Panc1 (cell line): ENCODE measurements at places on chromosomes 2 and 18. TPM values are rescaled to one million over a fixed set of nuclear protein-coding genes. Genes with fewer than 3 reads are reported as not detected.

The ATP8B1 gene
- total RNA-seq = 12.5 TPM

The ANKRD36 gene
- total RNA-seq = 17.6 TPM

The CD226 gene
- total RNA-seq = 0.95 TPM

The SAG gene
- total RNA-seq = not detected

The DSG1 gene
- total RNA-seq = not detected

- H3K4me3 ChIP-seq = no peak overlapping the region
- no peaks in the 10 kb centered on the region for H3K4me1 ChIP-seq
- peak; percentile 25 for DNase-seq
- H3K27me3 ChIP-seq = no peaks in the 10 kb centered on the region
- no peak overlapping the region for H3K27ac ChIP-seq
Measured at GRCh38 chr2:102839668-102840388, 78.0 kb downstream of the TMEM182 start.

GRCh38 chr2:10647441-10647840, 42.3 kb downstream of the NOL10 start:
- H3K4me3 ChIP-seq = no peak overlapping the region
- H3K4me1 ChIP-seq = no peaks in the 10 kb centered on the region
- DNase-seq = no peak
- no peaks in the 10 kb centered on the region for H3K27me3 ChIP-seq
- peaks cover 12% of the 10 kb centered on the region for H3K36me3 ChIP-seq
- no peak overlapping the region for H3K27ac ChIP-seq

- DNase-seq = no peak
- no peaks in the 10 kb centered on the region for H3K36me3 ChIP-seq
- H3K4me1 ChIP-seq = 0 out of 2 replicates have a peak, but pooled peaks cover 3% of the 10 kb centered on the region
- H3K27ac ChIP-seq = no peak overlapping the region
- H3K4me3 ChIP-seq = no peak overlapping the region
Measured at GRCh38 chr2:20093263-20094141, 42.1 kb upstream of the LAPTM4A start.

- H3K27ac ChIP-seq = no peak overlapping the region
- H3K4me3 ChIP-seq = no peak overlapping the region
Measured at GRCh38 chr2:108079736-108080135, 93.4 kb downstream of the SLC5A7 start.

GRCh38 chr2:240834377-240834975, 14.5 kb upstream of the KIF1A start:
- H3K36me3 ChIP-seq = no peaks in the 10 kb centered on the region
- no peak overlapping the region for H3K27ac ChIP-seq
- H3K27me3 ChIP-seq = peaks cover under 1% of the 10 kb centered on the region; the same call in 1 of the 2 replicates
- DNase-seq = no peak

DNA sequence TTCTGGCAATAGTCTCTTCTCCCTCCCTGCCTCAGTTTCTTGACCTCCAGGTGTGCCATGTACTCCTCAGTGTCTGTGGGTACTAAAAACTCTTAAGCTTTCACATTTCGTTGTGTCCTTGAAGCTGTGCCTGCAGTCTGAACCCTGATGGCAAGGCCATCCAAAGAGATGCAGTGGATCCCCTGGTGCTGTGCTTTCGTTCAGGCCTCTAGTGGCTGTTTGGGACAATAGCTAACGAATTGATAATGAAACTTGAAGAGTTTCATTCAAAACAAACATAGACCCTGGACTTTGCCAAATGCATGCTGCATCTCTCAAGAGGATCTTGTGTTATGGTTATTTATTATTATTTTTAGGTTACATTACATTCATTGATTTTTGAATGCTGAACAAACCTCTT, 523.1 kb upstream of the FSIP2 start:
- no peak for DNase-seq
- H3K27me3 ChIP-seq = no peaks in the 10 kb centered on the region
- no peak overlapping the region for H3K27ac ChIP-seq
- H3K4me3 ChIP-seq = no peak overlapping the region

GRCh38 chr2:74146929-74147726, 584 bp downstream of the BOLA3 start:
- peaks cover 5% of the 10 kb centered on the region for H3K36me3 ChIP-seq
- H3K27me3 ChIP-seq = no peaks in the 10 kb centered on the region
- H3K4me1 ChIP-seq = peaks cover 10% of the 10 kb centered on the region; the same call in 1 of the 2 replicates
- H3K4me3 ChIP-seq = peak overlapping the region; percentile 82

- H3K27ac ChIP-seq = no peak overlapping the region
- H3K36me3 ChIP-seq = no peaks in the 10 kb centered on the region; the same call in 1 of the 2 replicates
- no peak for DNase-seq
- no peak overlapping the region for H3K4me3 ChIP-seq
- H3K27me3 ChIP-seq = no peaks in the 10 kb centered on the region
Measured at GRCh38 chr2:232139786-232140562, 178.5 kb downstream of the DIS3L2 start.

GRCh38 chr2:176544557-176544956, 275.3 kb downstream of the MTX2 start:
- no peaks in the 10 kb centered on the region for H3K4me1 ChIP-seq
- no peak overlapping the region for H3K27ac ChIP-seq
- H3K36me3 ChIP-seq = no peaks in the 10 kb centered on the region

- H3K36me3 ChIP-seq = no peaks in the 10 kb centered on the region
- H3K4me1 ChIP-seq = no peaks in the 10 kb centered on the region
- H3K27me3 ChIP-seq = no peaks in the 10 kb centered on the region
- DNase-seq = no peak
Measured at GRCh38 chr18:63850020-63850419, 37.5 kb upstream of the SERPINB2 start.

DNA sequence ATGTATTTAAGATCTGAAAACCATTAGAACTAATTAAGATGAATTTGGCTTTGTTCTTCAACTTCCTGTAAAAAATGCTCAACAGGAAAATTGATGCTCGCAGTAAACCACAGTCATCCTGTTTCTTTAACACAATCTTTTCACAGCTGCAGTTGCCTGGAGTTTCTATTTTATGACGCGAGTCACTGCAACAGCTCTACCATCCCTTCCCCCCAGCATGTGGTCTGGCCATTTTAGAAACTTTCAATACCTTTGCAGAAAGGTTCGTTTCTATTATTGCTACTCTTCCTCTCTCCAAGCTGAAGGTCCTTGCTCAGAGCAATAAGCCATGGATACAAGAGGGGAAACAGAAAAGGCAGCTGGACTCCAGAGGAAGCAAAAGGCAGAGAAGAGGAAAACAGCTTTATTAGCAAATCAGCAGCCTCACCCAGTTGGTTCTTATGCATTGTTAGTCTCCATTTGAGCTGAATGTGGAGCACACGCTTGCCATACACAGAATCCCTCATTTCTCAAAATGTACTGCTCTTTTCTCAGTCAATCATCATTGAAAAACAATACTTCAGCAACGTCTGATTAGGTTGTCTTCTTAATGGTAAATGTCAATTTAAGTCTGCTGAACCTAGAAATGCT, 3.9 kb downstream of the WIPF1 start:
- H3K4me1 ChIP-seq = no peaks in the 10 kb centered on the region
- no peak overlapping the region for H3K27ac ChIP-seq
- no peak for DNase-seq
- no peaks in the 10 kb centered on the region for H3K36me3 ChIP-seq

DNA sequence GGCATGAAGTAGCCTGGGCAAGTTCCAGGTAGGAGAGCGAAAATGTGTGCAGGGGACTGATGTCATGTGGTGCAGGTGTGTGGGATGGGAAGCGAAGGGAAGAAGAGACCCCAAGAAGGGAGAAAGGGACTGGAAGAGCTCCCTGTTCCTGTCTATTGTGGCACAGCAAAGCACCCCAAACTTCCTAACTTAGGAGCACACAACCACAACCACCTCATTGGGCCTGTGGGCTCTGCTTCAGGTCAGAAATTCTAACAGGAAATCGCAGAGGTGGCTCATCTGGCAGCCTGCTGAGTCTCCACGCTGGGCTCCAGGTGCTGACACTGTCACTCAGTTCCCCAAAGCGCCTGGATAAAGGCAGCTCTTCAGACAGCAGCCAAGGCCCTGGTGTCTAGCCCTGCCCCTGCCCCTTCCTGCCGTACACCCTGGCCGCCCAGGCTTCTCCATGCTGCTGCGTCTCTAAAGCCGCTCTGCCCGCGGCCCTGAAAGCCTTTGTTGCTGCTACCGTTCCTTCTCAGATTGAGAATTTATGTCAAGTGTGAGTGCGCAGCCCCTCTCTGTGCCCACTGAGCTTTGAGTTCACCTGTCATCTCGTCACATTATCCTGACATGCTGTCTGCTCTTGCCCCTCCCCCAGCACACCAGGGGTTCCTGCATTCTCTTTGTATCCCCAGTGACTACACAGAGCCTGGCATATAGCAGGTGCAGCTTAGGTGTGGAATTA, 140.2 kb upstream of the BCL2L11 start:
- H3K27me3 ChIP-seq = no peaks in the 10 kb centered on the region; the same call in 1 of the 2 replicates
- H3K4me3 ChIP-seq = no peak overlapping the region
- H3K4me1 ChIP-seq = no peaks in the 10 kb centered on the region
- H3K36me3 ChIP-seq = no peaks in the 10 kb centered on the region
- DNase-seq = no peak

GRCh38 chr18:13112982-13113381, 105.6 kb upstream of the LDLRAD4 start:
- no peak overlapping the region for H3K4me3 ChIP-seq
- no peak for DNase-seq
- H3K4me1 ChIP-seq = no peaks in the 10 kb centered on the region

DNA sequence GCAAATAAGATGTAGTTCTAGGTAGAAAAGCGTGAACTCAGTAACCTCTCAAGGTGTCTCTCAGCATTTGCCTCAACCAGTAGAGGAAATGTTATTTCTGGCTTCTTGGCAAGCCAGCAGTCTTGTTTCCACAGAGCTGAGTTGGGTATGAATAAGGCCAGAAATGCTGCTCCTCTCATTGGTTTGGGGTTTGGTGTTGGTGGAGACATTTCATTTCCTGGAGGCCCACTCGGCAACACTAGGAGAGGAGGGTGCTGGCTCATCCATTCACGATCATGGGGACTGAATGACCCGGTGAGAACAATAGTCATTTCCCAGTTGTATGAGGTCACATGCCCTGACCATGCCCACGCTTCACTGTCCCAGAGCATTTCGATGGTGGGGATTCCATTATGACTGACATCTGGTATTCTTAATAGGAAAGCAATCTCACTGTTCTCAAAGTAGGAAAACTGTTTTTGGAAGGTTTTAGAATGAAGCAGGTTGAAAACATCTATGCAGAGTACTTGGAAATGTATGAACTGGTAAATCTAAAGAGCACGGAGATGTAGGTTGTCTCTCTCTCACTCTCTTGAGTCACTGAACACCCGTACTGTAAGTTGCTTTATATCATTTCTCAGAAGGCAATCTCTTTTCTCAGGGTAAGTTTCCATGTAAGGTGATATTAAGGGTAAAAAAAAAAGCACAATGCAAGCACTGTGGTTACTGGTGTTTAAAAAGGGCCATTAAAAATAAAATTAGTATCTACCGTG, 37.1 kb upstream of the CTLA4 start:
- no peak overlapping the region for H3K27ac ChIP-seq
- peaks cover 5% of the 10 kb centered on the region; the same call in 1 of the 2 replicates for H3K27me3 ChIP-seq
- H3K36me3 ChIP-seq = no peaks in the 10 kb centered on the region
- no peak for DNase-seq
